ENCODE measurements at places on chromosomes 6 and 20. TPM values are rescaled to one million over a fixed set of nuclear protein-coding genes. Genes with fewer than 3 reads are reported as not detected.

Gene SIGLEC1
- polyA plus RNA-seq, result not detected

Gene SLC17A1
- polyA plus RNA-seq, result not detected

Gene SLC35B2
- polyA plus RNA-seq, result 28.2 TPM

Gene ULBP3
- not detected for polyA plus RNA-seq

Gene JPH2
- not detected for polyA plus RNA-seq

GRCh38 chr6:124917769-124918168 lies 44.5 kb upstream of the RNF217 start:
- no peak for DNase-seq

DNA sequence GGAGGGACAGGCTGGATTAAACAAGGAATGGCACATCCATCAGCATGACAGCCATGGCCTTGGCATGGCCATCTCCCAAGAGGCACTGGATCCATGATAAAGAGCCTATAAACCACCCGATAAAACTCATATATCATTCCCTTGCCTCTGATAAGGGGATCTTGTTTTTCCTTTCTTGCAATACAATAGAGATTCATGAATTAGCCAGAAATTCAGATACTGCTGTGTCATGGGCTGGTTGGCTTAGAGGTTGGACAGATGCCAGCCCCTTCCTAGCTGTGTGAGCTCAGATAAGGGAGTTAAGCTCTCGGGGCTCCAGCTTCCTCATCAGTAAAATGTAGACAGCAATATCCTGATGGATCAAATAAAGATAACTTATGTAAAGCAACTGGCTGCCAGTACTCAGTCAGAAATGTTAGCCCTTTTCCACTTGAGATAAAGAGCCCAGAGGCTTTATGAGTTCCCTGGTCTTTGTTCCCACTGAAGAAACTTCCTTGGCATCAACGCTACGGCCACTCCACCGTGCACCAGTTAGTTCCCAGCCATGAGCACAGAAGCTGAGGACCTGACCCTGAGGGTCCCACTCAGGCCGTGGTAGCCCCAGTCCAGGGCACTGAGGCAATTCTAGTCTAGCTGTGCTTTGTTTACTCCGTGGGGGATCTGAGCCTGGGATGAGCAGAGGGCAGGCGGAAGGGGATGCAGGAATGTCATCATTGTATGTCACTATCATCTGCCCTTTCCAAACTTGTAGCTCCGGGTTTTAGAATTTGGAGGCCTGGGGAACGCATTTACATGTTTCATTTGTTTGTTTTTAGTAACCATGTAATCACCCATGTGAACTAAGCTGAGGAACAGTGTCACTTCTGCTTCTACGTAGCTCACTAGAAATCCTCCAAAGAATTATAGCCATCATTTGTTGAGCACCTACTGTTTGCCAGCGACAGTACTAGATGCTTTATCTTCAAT lies 67.2 kb upstream of the TBC1D7 start:
- DNase-seq, result peak; percentile 48

DNA sequence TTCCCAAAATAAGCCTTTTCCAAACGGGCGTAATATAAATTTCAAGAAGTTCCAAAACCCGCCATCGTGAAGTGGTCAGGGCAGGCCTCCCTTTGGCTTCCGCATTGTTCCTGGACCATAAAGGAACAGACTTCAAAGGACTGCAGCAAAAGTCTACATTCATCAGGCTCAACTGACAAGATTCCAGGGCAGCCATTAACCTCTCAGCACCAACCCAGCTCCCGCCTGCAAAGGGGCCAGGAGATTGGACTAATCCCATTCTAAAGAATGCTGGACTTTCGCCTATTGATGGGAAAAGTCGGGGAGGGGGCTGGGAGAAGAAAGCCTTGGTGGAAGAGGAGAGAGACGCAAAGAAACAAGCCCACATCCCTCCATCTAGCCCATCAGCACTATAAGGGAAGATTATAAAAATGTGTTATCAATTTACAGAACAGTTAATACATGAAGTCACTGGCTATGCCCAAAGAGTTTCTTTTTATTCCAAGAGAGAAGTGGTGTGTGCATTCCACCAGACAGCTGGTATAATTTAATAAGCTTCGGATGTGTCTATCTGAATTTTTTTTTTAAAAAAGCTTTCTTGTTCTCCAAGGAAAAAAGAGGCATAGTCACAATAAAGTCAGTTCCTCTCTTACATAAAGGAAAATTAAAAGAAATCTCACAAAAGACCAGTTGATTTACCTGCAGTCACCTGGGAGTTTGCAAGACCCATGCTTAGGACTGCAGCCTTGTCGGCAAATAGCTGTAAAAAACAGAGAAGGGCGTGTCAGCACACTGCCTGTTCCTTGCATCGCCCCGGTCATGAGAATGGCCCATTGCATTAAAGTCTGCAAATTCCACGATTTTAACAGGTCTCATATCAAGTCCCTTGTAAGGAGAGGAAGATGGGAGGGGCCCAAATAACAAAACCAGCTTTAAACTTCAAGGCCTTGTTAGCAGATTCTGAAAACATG lies 17.8 kb downstream of the JAG1 start:
- no peak for DNase-seq

DNA sequence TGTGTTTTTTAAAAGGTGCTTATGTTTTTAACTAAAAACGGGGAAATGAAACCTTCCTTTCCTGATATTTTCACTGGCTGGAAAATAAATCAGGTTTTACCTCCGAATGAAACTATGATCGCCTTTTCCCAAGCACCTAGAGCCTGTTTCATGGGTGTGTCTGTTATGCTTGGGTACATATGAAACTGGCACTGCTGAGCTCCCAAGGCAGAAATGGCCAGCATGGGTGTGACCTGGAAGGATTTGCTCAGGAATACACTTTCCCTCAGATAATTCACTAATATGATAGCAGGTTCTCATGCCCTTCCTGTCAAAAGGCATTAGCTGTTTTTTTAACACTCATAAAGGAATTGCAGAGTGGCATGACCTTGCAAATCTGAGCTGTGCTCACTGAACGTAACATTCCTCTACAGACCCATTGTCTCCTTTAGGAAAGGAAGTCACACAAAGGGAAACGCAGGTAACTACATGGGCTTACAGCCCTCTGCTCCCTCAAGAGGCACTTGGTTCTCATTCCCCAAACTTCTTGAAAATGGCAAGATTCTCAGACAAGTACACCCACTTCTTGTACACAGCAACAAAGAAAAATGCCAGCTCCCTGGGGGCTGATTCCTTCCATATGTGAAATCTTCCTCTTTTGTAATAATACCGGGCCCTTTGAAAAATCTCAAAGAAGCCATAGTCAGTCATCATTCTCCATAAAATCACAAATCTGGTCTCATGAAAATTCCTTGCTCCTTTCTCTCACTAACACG lies 72.7 kb downstream of the METTL24 start:
- DNase-seq, result no peak

DNA sequence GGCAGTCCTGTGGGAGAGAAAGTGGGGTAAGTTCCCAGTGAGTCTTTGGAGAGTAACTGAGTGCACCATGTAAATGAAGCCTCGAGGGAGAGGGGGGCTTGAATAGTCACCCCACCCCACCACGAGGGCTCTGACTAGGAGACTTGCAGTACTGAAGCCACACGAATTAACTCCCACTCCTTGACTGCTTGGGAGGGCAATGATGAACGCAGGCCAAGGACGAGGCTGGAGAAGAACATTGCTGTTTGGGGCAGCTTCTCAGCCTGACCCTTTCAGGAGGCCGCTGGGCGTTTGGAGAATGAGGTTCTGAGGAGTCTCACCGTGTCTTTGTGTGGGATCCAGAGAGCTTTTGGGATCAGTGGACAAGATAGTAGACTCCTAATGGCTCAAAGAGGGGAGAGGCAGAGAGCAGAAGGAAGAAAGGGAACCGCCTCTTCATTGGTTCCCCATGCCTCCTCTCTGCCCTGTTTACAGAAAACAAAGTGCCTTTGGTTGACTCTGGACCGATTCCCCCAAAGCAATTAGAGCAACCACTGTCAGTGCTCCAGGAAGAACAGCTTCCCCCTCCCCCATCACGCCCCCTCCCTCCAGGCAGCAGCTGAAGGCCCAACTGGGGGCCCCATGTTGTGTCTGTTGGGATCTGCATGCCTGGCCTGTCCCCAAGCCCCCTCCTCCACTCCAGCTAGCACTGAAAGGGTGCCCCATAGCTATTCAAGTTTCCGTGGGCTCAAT lies 41.7 kb upstream of the CDKN1A start:
- no peak for DNase-seq

DNA sequence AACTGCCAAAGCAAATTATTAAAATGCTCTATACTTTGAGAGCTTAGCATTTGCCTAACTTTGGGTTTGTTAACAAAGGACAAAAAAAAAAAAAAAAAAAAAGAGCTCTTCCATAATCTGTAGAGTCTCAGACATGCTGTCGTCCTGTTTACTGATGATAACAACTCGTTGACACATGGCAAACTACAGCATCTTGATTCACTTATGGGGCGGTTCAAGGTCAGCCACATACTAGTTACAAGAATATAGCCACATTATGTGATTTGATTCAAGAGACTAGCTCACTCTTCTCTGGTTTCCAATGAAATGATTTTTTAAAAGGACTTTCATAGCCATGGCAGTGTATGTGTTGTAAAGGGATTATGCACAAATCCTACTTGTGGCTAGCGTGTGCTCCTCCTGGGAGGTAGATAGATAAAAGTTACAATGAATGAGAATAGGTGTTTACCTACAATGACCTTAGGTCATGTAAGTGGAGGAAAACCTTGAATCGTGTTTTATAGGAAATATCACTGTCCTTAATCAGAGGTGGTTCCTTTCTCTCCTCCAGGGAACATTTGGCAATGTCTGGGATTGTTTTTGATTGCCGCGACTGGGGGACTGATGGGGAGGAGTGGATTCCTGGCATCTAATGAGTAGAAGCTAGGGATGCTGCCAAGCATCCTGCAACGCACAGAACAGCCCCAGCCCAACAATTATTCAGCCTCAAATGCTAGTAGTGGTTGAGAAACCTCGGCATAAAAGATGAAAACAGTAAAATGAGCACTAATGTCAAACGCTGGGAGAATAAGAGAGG lies 969.2 kb upstream of the SLC35B3 start:
- DNase-seq, result no peak

DNA sequence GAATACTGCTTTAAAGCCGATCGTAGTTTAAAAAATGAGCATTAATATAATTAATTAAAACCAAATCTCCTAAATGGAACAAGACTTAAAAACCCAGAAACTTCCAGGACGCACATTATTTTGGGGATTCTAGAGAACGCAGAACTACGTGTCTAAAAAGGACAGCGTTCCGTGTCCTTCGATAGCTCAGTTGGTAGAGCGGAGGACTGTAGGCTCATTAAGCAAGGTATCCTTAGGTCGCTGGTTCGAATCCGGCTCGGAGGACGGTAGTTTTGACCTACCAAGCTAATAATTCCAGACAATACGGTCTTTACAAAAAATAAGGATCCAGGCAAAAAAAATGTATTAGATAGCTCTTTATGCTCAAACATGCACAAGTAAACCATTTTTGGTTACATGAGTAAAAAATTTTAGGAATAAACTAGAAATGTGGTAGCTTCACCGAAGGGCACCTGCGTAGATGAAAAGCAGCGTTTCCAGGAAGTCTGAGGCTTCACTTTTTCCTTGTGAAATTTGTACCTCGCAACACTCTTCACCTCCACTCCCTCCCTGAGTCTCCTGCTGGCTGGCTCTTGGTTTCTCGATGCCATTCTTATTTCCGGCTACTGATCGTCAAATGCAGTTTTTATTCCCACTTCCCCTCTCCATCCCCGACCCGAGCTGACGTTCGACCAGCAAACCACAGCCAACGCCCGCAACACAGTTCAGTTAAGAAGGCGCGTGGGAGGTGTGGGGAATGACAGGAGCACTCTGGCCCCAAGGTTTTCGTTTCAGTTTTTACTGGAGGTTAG lies 19.6 kb upstream of the ABT1 start:
- peak; percentile 53 for DNase-seq

DNA sequence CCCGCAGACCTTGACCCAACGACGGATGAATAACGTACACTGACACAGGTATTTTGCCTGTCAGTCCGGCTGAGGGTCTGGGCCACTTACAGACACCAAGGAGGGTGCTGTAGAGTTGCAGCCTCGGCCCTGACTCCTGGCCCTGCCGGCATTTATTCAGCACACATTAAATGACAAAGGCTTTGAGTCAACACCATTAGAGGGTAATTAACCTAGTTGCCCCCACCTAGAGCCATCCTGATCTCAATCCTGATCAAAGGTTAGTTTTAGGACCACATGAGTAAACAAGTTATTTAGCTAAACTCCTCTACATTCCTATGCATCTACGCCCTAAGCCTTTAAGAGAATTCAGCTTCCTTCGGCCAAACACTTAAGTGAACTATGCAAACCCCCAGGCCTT lies 11.9 kb upstream of the PM20D2 start:
- DNase-seq, result no peak

GRCh38 chr20:46377518-46377917 lies 28.9 kb downstream of the ELMO2 start:
- no peak for DNase-seq

DNA sequence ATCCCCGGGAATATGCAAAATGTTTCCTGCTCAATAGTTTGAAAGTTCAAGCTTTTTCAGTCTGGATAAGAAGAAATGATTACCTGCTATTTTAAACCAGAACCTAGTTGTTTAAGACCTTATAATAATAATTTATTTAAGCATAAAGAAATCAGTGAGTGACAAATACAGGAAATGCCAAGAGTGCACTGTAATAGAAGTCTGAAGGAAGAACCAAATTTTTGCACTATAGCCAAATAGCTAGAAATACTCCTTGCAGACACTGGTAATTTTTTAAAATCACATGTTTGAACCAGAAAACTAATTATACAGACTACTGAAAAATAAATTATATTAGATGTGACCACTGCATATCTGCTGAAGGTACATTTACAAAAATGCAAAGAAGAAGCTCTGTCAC lies 93.2 kb downstream of the MMS22L start:
- DNase-seq, result no peak

- peak; percentile 21 for DNase-seq
Observed at GRCh38 chr6:38570750-38571149, 69.0 kb downstream of the BTBD9 start.

DNA sequence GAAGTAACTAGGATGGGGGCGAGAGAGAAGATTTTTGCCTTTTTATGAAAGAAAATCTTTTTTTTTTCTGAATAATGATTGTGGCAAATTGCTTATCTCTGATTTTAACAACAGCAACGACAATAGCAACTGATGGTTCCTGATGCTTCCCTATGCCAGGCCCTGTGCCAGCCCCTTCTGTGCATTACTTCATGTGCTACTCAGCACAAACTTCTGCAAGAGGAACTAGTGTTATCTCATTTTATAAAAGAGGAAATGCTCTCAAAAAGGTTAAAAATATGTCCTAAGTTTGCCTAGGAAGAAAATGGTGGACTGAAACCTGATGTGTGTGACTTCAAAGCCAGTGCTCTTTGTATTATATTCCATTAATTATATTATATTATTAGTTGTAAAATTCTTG lies 74.0 kb upstream of the RALGAPA2 start:
- no peak for DNase-seq

Data from naive B cell (primary cell).